Adipocyte (in vitro differentiated cells): ENCODE measurements at places on chromosomes 3 and 15.

DNA sequence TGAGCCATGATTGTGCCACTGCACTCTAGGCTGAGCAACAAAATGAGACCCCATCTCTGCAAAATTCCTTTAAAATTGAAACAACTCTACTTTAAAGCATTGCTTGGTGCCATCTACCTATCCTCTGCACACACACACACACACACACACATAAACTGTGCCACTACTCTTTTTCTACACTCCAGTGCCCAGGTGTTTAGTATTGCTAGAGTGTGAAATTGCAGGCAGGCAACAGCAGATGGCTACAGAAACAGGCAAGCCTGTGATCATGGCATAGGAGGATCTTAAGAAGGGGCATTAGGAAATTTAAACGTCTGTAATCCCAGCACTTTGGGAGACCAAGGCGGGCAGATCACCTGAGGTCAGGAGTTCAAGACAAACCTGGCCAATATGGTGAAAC lies 39.0 kb downstream of the SIDT1 start:
- DNase-seq: no peak

DNA sequence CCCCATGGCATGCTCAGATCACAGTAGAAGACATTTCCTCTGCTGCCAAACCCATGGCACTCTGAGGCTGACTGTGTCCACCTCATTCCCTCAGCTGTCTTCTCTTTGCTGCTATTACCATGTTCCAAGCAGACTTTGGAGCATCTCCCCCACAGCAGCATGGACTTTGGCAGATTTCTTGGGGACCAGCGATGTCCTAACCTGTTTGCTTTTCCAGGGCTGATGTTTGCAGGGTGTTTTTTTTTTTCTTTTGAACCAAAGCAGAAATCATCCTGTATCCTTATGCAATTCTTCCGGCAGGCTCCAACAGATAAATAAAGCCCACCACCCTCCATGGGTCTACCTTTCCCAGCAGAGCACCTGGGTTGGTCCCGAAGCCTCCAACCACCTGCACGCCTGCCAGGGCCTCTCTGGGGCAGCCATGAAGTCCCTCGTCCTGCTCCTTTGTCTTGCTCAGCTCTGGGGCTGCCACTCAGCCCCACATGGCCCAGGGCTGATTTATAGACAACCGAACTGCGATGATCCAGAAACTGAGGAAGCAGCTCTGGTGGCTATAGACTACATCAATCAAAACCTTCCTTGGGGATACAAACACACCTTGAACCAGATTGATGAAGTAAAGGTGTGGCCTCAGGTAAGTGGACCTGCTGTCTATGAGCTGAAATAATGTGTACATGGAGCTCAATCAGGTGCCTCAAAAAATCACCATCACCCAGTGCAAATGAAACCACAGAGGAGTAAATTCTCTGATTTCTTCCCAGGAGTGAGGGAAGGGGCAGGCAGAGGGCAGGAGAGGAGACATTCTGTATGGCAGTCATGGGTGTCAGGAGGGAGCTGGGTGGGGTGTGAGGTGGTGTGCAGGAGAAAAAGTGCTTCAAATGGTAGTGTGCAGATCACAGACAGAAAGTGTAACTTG lies at the start of gene AHSG:
Gene AHSG (plus strand): TSS at position 340 of the 916 bp plus-strand sequence. CDS start 82 bp downstream, at position 422.
- DNase-seq: no peak

DNA sequence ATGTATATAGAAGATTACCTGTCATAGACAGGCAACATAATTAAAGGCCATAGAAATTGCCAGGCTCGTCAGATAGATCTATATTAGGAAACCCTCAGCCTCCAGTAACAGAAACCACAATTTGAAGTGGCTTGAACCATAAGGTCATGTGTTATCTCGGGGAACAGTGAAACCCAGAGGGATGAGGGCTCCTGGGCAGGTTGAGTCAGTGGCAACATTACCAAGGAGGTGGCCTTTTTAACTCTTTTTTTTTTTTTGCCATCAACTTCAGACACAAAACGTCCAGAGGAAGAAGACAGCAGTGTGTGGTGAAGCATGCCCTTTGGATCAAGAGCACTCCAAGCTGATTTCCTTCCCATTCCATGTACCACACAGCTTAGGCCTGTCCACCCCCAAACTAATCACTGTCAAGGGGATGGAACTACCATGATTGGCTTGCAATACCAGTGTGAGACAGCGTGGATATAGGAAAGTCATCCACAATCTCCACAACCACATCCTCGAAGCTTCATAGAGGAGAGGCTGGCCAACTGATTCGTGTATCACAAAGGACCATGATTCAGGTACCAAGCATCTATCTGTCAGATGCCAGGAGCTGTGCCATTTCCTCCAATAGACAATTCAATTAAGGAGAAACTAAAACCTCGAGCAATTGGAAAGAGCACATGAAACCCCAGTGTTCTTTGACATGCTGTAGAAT lies 999 bp upstream of the KIF7 start:
- DNase-seq: no peak

- no peak for DNase-seq
These were observed 292.7 kb downstream of the OCA2 start for GRCh38 chr15:27806396-27806795.

DNA sequence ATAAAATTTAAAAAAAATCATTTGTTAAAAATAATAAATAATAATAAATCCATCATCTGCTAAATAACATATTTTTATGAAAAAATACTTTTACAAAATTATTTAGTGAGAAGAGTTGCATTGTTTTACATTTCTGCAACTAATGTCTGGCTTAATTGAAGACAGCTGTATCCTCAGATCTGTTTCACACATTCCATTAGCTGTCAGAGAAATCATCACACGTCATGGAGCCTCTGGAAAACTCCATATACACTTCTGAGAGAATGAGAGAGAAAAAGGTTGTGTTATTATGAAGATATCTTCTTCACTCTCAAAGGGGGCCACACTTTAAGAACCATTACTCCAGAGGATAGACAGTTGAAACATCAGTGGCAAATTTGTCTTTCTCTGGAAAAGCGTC lies 40.8 kb downstream of the CMSS1 start:
- DNase-seq: no peak

DNA sequence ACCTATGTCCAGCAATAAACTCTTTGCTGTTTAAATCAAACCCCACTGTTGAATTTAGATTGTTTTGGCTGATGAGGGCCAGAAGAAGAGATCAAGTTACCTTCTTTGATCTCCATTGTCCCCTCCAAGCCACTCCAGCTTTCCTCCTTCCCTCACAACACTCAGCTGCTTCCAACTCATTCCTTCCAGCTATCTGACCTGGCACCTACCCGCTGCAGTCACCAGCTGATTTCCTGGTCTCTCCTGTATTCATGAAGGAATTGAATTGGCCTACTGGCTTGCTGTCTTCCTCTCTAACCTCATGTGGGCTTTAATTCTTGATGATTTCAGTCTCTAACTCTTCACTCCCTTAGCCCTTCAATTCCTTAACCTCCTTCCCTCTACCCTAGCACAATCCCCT lies 40.8 kb upstream of the ABHD17C start:
- no peak for DNase-seq

DNA sequence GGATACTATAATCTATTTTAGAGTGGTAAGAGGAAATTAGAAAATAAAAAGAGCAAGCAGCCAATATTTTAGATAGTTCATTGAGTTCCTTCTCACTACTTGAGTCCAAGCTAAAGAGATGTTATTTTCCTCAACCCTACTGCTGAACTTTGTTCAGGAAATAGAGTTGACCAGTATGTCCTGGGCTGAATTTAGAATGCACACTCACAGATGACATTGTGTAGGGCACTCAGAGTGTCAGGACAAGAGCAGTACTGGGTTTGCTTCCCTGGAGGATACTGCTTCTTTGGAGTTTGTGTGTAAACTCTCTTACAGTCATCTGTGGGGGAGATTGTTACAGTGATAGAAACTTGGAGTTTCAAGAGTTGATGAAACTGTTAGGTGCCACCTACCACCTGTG lies 80.0 kb upstream of the AGBL1 start:
- no peak for DNase-seq

- DNase-seq: no peak
These were observed 675 bp downstream of the RYR3 start for GRCh38 chr15:33311312-33311971.

DNA sequence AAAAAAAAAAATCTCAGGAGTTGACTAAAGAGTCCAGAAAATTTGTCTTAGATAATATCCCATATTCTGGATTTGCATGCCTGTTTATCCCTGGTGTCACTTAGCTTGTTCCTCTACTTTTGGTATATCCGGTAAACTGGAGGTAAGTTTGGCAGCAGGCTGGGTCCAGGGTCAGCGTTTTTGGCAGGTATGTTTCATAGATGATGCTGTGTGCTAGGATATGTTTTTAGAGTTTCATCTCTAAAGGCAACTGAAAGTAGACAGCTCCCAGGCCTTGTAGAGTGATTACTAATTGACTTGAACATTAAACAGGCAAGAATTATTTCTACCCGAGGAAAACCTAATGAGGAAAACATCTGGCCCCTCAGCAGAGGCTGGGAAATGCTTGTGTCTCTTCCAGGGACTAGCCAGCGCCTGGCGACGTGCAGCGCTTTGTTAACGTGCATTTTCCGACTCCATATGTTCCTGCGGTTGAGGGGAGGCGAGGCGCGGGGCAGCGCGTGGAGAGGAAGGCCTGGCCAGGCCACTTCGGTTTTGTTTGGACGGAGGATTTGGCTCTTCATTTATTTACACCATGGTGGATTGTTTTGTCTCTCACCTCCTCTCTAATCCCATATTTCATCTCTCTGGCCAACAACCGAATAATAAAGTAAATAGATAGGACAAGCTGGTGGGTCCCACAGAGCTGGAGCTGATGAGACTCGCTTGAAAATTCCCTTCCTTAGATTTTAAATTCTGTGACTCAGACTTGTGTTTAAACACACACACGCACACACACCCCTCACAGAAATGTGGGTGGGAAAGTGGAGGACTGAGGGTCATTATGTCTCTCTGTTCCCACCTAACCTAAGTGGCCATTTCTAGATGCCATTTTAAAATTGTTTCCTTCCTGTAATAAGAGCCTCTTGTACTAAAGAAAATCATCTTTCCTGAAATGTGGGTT lies 65.3 kb downstream of the ASB7 start:
- DNase-seq: no peak

DNA sequence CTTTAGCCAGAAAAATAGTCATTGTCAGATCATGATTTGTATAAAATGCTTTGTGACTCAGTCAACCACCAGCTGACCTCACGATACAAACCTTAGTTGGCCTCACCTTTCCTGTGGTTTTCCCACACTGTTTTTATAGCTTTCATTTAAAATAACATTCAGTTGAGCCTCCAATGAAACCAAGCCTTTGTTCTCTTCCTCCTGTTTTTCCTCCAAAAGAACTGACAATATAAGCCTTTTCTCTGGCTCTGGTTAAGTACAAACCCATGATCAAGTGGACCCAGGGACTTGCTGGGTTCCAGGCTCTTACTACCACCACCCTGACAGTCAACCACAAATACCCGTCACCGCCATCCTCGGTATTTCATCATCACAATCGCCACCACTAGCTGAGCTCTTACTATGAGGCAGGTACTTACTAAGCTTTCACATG lies 81.7 kb downstream of the TAMM41 start:
- DNase-seq: peak; percentile 31

- peak; percentile 4 for DNase-seq
These were observed 516.2 kb downstream of the OCA2 start for GRCh38 chr15:27582726-27583410.

- DNase-seq: peak; percentile 13
These were observed 36.1 kb downstream of the PTH1R start for GRCh38 chr3:46913644-46914043.

DNA sequence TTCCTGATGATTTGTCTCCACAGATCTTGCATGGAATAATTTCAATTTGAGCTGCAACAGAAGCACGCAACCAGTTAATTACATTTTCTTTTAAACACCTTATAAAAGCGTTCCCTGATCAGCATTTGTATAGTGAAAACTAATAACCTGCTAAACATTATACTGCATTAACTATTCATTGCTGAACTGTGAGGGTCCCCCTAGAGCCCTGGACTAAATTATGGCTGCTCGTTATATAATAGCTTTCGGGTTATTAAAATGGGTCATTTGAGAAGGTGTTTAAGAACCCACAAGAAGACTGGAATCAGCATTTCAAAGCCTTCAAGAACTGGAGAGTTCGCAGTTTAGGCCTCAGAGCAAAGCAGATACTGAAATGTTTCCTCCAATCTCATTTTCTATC lies 52.9 kb upstream of the ICE2 start:
- no peak for DNase-seq

- DNase-seq: no peak
These were observed 5.9 kb upstream of the FAM3D start for GRCh38 chr3:58672451-58672850.

DNA sequence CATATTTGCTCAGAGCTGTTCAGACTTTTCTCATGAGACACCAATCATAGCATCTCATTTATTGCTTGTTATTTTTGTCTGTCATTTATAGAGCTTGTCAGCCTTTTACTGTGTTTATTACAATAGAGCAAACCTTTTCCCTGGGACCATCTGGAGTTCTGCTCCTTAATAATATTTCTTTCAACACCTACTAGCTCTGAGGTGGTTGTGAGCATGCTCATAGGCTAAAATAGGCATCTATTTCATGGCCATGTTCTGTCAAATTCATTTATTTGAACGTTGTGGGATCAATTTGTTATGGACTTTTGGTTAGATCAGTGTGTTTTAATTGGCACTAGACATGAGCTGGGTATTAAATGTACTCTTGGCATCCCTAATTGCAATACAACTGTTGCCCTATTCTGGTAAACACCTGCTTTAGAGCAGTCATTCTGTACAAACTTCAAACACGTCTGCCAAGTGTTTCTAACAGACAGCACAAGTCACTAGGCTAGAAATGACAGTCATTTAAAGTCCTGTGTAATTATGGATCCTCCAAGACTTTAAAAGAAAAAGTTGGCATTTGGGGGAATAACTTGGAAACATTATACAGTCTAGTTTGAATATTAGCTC lies 766.3 kb downstream of the ZNF385D start:
- DNase-seq: no peak

DNA sequence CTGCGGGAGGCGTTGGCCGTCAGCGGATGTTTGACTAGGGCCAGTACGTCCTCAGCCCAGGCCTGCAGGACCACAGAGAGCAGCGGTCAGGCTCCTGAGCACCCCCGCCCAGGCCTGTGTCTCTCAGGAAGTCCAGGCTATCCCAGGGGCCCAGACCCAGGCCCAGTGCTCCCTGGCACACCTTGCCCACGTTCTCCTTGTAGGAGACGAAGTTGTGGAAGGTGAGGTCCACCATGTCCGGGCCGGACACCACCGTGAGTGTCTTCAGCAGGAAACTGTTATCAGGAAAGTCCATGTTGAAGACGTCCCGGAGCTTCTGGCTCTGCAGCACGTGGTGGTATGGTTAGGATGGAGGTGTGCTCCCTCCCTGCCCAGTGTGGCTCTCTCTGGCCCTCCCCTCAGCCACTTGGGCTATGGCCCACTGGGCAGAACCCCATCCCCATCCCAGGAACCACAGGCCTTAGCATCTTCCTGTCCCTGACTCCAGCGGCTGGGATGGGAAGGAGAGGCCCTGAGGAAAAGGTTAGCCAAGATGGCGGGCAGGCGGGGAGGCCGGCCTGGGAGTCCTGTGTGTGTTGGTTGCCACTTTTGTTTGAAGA lies 5.3 kb downstream of the PLCB2 start:
- no peak for DNase-seq

GRCh38 chr3:58039601-58040000 lies 31.4 kb downstream of the FLNB start:
- DNase-seq: no peak
